ENCODE measurements at places on chromosomes 1 and 21. TPM values are rescaled to one million over a fixed set of nuclear protein-coding genes. Genes with fewer than 3 reads are reported as not detected.

- no peak for DNase-seq
Measured at GRCh38 chr1:237467320-237467719, 423.4 kb downstream of the ZP4 start.

WNT2B gene
- 4.7 TPM for total RNA-seq

OR2L8 gene
- total RNA-seq, result not detected

GRCh38 chr1:42128499-42128898 is 24.7 kb upstream of the GUCA2B start:
- DNase-seq, result no peak

DNA sequence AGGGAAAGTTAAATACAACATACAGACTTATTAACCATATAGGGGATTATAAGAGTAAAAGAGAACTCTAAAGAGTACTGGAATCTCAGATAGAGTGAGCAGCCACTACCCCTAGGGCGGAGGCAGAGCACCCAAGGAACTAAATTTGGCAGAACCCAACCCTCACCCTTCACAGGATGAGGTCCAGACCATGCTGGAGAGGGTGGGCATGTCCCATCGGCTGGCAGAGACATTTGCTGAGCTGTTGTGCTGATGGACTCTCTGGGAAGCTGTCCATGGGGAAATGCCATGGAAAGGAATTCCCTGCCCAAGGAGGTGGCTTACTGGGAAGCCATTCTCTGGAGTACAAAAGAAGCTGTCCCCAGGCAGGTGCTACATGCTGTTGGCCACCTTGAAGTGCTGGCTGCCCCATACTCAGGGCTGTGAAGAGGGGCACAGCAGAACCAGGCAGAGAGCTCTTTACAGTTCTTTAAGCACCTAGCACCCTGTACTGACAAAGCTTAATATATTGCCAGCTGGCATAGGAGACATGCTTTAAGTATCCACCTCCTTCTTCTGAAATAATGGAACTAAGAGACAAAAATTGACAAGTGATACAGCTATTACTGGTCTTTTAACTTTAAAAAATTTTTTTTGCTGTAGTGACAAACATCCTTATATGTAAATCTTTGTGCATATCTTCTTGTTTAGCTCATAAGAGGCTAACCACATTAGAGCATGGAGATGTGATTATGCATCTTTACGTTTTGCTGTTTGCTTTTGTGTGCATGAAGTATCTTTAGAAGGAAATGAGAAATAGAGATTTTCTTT is 29.6 kb downstream of the TSNAX start:
- no peak for DNase-seq

- no peak for DNase-seq
Measured at GRCh38 chr1:181986907-181987305, 74.6 kb downstream of the ZNF648 start.

FNDC5 gene
- 25.4 TPM for total RNA-seq

STUM gene
- 2.4 TPM for total RNA-seq

GRCh38 chr1:198220428-198220827 is 63.6 kb downstream of the NEK7 start:
- no peak for DNase-seq

- DNase-seq, result no peak
Measured at GRCh38 chr21:15212206-15212605, 147.4 kb upstream of the NRIP1 start.

FAM72D gene
- total RNA-seq, result 0.99 TPM

DNA sequence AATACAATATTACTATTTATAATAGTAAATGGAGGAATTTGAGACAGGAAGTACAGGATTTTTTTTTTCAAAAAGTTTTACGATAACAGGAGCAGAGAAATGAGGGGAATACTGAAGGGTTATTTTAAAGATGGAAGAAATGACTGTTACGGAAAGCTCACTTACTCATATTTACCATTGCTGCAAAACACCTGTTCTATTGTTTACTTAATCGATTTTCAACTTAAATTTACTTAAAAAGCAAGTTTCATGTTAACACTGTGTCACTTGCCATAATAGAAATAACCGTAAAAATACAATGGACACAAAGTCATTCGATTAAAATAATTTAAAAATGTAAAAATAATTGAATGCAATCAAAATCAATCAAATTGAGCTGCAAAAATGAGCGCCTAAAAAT is 3.4 kb upstream of the EXO1 start:
- DNase-seq, result no peak

- no peak for DNase-seq
Measured at GRCh38 chr1:222522105-222522915, 25.6 kb downstream of the HHIPL2 start.

TMCC2 gene
- total RNA-seq, result 16.5 TPM

ASCL5 gene
- not detected for total RNA-seq

- no peak for DNase-seq
Measured at GRCh38 chr1:232986527-232986922, 36.1 kb downstream of the NTPCR start.

FUCA1 gene
- 20.0 TPM for total RNA-seq

SAMSN1 gene
- total RNA-seq, result 9.6 TPM

GRCh38 chr1:84899969-84900368 is 7.0 kb upstream of the LPAR3 start:
- no peak for DNase-seq

DNA sequence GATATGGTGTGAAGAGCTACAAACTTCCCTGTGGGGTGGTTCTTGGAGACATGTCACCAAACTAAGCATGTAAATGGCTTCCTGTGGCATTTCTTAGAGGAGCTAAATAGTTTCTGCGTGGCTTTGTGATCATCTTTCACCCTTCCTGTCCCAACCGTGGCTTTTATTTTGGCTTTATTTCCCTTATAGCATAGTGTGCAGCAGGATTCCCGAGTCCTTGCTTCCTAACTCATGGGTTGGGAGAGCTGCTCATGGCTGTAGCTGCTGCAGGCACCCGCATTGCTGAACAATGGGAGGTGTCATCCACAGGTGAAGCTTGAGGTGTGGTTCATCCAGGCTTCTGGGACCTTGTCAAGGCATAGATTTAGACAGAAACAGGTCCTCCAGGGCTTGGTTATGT is 192.0 kb downstream of the SDCCAG8 start:
- no peak for DNase-seq

DNA sequence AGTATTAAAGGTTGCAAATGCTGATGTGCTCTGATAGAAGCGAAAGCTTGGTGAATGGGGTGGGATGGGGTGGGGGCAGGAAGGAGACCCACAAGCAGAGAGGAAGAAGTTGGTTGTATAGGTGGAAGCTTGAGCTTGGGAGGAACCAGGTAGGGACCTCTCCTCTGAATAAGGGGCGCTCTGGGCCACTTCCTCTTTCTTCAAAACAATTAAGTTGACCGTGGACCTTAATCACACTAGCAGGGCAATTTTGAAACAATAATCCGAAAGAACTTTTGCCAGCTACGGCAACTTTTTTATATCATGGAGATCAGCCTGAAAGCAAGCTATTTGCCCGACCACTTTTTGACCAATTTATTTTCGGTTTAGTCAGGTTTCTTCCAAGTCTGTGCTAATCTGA is 1.9 kb upstream of the DYRK1A start:
- no peak for DNase-seq

GRCh38 chr1:6111991-6112689 is 66.5 kb downstream of the KCNAB2 start:
- no peak for DNase-seq

DNA sequence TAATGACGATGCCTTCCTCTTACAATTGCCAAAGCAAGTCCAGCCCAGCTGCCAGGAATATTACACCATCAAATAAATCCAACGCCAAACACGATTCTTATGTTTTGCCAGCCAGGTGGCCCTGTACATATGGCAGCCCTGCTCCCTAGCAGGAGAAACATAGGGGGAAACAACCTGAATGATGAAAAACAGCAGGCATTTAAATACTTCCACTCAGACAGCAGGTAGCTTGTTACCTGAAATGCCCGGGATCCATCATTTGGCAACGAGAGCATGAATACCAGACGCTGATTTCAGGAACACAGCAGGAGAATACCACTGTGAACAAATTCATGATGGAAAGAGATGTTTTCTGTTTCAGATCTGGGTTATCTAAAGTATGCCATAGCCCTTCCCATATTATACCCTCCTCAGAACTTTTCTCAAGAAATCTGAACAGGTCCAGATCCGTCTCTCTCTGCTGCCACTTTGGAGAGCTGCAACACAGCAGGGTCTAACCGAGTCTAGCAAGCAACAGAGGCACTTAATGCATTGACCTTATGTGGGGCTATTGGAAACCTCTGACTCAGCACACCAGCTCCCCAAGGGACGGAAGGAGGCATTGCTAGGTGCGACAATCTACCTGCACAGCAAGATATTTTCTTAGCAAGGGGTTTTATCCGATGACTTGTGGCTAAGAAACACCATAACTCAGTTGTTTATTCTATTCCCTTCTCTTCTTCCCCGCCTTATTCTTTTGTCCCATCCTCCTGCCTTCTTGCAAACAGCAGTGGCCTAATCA is 166.3 kb downstream of the BARHL2 start:
- DNase-seq, result no peak

CDK18 gene
- total RNA-seq, result 4.2 TPM

GRCh38 chr1:89953131-89953626 is 41.7 kb upstream of the ZNF326 start:
- no peak for DNase-seq

HFM1 gene
- 2.4 TPM for total RNA-seq

C1orf53 gene
- total RNA-seq, result 0.89 TPM

DNA sequence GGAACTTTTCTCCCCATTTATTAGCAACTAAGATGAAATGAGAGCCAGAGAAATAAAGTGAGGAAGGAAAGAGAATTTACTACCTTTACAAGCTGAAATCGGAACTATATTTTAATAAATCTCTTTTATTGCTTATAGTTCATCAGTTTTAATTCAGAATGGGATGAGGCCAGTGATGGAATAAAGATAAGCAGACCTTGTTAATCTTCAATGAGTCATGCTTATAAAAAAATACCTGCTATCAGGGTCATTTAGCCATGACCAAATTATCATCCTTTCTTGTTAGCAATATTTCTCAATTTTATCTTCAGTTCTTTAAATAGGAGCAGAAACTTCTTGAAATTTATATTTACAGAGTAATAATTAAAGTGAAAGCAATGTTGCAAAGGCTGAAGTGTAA is 26.1 kb downstream of the RGS4 start:
- no peak for DNase-seq

GRCh38 chr1:221739018-221739676 is 2.7 kb downstream of the DUSP10 start:
- no peak for DNase-seq

GRCh38 chr1:162335126-162335525 is 41.5 kb downstream of the SPATA46 start:
- DNase-seq, result no peak

DNA sequence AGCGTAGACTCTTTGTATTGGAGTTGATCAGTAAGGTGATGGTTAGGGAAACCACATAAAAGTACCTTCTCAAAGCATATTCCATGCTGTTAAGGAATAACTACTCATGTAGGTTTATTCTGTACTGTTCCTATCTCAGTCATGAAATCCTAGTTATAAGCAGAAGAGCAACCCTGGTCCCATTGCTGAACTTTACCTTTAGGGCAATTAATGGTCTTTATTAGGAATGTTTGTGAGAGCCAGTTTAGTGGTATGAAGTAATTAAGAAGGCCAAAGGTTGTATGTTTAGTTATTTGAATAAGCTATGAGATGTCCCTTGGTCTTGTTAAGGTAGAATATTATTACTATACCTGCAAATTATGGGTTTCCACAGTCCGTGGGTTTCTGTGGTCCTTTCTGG is 44.0 kb downstream of the ACP6 start:
- no peak for DNase-seq

FOXJ3 gene
- total RNA-seq, result 60.5 TPM

DNA sequence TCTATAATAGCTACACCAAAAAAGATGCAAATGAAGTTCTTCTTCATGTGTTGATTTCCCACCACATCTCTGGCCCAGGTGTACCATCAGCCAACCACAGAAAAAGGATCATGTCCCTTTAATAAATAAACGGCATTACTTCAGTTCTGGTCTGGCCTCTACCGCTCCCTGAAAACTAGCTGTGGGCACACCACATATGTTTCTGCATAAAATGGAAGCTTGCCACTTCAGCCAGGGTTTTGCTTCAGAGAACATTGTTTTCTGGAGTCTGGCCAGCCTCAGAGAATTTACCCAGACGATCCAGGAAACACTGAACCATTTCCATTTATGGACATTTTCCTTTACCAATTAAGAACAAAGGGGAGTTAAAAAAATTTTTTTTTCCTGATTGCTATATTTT is 5.8 kb upstream of the LAMC2 start:
- peak; percentile 52 for DNase-seq

GATAD2B gene
- total RNA-seq, result 12.6 TPM

GPR89B gene
- 16.2 TPM for total RNA-seq

HUNK gene
- 5.5 TPM for total RNA-seq

DNA sequence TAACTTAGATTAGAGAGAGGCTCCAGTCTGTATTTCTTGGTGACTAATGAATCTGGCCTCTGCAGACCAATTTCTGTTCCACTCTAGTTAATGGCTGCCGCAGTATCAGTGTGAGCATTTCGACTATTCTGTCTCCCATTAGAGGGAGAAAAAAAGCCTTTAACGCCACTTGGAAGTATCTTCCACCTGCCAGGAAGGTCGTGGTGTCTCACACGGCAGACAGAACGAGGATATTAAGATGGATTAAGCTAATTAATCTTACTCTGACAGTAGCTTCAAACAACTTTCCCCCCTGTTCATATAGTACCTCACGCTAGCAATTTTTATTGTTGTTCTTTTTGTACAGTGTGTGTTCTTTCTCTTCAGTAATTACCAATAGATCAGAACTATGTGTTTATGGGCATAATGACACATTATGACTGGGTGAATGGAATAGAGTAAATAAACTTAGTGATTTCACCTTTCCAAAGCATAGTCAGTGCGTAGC is 153.8 kb downstream of the ADGRL2 start:
- no peak for DNase-seq

- peak; percentile 52 for DNase-seq
Measured at GRCh38 chr1:56397811-56398231, 181.5 kb downstream of the PLPP3 start.

DNA sequence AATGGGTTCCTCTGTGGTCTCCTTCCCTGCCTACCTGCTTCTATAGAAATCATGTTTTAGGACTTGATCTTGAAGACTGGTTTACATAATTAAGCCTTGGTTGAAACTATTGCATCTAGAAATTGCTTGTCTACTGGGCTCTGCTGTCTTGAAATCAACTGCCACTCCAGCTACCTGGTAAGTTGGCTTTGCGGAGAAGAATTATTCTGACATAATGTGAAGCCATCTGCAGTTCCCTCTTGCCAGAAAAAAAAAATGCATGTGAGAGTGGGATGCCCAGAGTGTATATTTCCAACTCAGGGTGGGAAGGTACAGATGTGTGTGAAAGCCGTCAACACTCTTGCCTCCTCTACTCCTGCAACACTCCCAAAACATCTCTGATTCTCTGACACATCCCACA is 27.2 kb downstream of the C8B start:
- DNase-seq, result no peak

MTARC1 gene
- total RNA-seq, result 15.5 TPM

Measured in skin of body (tissue), 3 donors.